NCI-H1694 treated with DMSO at 0.1 percent for 48 hours (cell line): ENCODE measurements at places on chromosomes 1 and 21.

DNA sequence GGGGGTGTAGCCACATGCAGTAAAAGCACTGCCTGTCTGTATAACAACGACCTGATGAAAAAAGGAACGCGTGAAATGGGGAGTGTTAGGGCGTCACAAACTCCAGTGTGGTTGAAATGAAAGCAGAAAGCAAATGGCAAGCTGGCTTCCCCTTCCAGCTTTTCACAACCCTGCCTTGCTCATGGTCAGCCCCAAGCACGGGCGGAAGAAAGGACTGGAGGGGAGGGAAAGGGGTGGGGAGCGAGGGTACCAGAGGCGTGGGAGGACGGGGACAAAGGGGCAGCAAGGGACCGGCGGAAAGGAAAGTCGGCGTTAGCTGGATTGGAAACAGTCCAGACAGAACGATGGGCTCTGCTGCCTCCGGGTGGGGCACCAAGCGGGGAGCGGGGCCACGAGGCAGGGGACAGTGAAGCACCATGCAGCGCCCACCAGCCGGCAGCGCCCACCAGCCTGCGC, 9.6 kb downstream of the VPS26C start:
- DNase-seq: no peak

DNA sequence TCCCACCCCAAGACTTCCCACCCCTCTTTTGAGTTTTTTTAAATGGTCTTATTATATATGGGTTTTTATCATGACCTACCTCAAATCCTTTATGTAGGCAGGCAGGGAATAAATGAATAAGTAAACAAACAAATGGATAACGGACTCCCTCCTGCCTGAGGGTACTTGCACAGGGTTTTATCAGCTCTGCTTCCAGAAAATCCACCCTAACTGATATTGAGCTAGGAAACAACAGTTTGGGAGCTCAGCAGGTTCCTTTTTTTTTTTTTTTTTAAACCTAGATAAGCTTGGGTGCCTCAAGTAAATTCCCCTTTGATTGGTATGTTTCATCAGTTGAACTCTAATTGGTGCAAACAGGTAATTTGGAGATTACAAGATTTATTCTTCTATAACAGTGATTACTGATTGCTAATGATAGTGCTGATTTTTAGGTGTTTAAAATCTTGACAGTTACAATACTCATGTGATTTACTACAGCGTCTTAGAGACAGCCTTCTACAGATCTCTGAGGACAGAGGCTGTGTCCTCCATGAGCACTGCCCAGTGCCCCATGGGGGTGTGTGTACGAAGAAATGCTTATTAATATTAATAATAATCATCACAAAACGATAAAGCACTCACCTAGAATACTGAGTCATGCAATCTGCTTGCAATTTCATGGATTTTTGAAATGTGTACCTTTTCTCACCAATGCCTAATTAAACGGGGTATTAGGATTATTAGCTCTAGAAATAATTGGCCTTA, 347.4 kb downstream of the RRAGC start:
- no peak for DNase-seq

DNA sequence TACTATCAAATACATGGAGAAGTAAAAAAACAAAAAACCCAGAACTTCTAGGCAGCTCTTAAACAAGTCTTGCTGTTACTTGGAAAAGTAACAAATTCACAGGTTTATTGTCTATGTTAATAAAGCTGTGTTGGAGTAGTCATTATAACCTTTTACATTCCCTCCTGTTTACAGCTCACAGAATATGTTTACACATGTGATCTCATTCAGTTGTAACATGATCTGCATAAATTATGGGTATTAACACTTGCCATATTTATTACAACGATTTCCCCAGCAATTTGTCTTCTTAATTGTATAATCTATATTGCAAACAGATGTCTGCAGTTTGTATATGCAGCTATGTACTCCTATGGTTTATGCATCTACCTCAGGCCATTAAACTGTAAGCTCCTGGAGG, 28.6 kb downstream of the ERG start:
- no peak for DNase-seq

DNA sequence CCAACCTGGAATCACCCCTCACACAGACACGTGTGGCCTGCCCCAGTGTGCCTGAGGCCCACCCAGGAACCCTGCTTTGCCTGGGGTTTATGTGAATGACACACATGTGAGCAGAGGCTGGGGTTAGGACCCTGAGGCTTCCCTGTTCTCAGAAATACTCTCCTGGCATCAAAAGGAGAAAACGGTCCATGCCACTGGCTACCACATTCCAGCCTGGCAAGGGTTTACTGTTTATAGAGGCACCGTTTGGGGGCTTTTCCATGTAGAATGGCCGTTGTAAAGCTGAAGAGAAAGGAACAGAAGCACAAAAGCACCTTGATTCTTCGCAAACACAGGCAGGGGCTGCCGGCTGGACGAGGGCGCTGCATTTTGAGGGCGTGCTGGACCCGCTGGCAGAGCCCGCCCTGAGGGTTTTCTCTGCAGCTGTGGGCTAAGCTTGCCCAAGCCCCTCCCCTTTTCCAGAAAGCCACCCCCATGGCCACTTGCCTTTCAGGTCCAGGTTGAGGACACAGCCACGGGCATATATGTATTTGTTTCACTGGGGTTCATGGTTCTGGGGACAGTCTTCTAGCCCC, 13.0 kb downstream of the TFF3 start:
- DNase-seq: no peak

- no peak for DNase-seq
Measured at GRCh38 chr21:45003331-45004058, 63.7 kb downstream of the SLX9 start.

- no peak for DNase-seq
Measured at GRCh38 chr1:79551321-79551720, 544.8 kb upstream of the ADGRL4 start.

DNA sequence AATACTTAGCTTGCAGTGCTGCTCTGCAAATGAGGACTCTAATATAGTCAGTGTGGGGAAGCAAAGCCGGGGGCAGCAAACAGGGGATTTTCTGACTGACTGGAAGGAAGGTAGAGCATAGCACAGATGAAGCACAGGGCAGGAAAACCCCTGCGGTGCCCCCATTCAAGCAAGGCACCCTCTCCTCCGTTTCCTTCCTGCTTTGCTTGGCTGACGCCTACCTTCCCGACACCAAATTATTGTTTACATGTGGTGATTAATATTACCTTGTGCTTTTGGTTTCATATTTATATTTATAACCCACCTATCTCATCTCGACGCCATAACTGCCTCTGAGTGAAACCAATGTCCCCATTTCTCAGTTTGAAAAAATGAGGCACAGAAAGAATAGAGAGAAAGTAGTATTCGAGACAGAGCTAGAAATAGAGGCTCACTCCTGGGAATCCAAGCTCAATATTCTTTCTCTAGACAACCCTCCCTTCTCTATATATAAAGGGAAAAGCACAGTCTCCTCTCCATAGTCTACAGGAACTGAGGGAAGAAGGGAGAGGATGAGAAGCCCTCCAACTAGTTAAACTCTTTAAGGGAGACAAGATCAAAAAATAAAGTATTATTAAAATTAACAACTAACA, 41.3 kb downstream of the PIK3C2B start:
- no peak for DNase-seq

DNA sequence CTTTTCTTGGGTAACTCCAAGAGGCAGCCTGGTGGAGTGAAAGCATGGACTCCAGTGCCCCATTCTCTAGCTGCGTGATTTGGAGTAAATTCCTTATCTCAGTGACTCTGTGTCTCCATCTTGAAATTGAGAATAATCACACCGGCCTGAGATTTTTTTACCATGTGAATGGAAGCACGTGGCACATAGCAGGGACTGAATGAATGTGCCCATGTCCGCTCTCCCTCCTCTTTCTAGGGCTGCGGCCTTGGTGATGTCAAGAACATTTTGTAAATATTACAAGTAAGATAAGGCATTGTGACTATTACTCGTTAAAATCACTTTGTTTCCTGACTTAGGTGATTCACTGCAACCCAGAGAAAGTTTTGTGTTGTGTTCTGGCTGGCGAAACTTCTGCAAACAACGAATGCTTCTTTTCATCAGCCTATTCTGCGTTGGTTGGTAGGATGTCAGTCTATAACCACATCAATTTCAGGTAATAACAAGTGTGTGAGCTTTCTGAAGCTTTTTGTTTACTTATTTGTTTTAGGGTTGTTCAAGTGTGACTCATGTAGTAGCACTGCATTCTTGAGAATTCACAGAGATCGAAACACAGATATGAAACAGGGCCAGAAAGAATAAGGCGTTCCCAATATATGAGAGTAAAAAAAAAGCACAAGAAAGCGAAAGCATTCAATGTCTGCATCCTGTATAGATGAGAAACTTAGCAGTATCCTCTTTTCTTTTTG, 135.7 kb upstream of the SLC45A1 start:
- DNase-seq: no peak

DNA sequence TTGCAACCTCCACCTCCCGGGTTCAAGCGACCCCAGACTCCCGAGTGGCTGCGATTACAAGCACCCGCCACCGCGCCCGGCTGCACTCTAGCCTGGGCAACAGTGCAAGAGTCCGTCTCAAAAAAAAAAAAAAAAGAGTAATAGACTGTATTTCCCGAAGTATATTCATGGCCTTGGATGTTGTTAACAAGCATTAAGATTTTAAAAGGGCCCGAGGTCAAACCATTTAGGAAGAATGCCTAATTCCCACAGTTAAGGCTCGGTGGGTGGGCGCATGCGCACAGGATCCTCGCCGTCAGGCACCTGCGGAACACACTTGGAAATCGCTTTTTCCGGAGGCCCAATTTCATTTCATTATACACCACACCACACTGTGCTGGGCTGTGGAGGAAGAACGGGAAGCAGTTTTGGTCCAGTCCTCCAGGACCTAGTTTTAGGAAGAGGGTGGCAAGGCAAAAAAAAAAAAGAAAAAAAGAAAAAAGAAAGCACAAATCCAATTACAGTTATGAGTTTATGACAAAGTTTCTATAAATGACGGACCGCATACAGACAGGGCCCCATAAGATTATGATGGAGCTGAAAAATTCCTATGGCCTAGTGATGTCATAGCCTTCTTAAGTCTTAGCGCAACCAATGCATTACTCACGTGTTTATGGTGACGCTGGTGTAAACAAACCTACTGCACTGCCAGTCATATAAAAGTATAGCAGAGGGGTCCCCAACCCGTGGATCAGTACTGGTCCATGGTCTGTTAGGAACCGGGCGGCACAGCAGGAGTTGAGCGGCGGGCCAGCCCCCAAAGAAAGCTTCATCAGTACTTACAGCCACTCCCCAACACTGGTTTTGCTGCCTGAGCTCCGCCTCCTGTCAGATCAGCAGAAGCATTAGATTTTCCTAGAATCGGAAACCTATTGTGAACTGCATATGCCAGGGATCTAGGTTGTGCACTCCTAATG, 38.2 kb downstream of the H3-3A start:
- DNase-seq: peak; percentile 66

GRCh38 chr1:234911787-234912186, 216.8 kb downstream of the TOMM20 start:
- no peak for DNase-seq

DNA sequence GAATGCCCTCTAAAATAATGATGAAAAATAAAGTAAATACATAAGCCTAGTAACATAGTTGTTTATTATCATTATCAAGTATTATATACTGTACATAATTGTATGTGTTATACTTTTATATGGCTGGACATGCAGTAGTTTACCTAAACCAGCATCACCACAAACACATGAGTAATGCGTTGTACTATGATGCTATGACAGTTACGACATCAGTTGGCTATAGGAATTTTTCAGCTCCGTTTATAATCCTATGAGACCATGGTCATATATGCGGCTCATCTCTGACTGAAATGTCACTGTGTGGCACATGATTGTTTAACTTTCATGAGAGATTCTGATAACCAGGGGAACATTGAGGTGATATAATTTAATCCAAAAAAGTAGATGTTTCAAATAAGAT, 352.1 kb downstream of the ST6GALNAC3 start:
- DNase-seq: no peak

DNA sequence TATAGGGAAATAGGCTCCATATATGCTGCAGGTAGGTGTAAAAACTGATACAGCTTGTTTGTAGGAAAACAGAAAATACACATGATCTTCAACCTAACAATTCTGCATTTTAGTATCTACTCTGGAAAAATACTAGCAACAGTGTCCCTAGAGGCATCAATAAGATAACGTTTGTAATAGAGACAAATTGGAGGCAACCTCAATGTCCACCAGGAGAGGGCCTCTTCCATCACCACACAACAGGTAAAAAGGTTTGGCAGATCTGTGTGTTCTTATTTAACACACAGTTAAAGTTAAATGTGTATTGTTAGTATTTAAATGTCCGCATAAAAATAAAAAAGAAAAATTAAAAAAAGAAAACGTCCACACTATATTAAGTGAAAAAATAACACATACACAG, 5.4 kb downstream of the EIF2D start:
- peak; percentile 47 for DNase-seq

- no peak for DNase-seq
Measured at GRCh38 chr1:64579767-64580166, 109.8 kb downstream of the CACHD1 start.

- DNase-seq: peak; percentile 3
Measured at GRCh38 chr1:119968068-119968492, 71.8 kb upstream of the ADAM30 start.

DNA sequence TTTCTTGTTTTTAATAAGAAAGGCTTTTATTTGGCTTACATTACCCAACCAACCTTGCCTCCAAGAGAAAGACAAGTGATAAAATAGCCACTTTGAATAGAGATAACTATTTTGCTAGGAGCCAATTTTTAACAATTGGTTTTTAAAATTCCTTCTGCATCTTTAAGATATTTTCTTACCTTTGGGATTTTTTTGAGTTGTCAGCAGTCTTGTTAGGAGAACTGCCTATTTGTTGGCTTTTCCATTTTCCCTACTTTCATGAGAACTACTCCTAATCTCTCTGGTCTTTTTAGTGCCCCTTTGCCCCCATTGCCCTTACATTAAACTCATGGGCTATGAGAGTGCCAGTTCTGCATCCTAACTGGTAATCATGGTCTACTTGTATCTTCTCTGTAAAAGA, 38.1 kb upstream of the EPS15 start:
- no peak for DNase-seq

DNA sequence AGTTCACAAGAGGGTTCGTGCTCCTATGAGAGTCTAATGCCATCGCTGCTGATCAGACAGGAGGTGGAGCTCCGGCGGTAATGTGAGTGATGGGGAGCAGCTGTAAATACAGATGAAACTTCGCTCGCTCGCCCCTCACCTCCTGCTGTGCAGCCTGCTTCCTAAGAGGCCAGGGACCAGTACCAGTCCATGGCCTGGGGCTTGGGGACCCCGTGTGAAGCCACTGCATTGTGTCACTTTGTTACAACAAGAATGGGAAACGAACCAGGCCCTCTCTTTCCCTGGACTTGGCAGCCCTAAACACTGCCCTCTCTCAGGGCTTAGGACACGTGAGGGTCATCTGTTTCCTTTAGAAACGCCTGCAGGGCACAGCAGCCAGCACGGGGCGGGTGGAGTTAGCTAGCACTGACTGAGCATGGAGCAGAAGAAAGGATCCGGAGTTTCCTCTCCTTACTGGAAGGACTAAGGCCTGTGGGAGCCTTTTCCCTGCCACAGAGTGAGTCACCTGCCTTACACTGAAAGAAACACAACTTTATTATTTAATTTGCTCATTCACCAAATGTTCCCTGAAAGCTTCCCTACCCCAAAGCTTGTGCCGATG, 185.2 kb upstream of the TMEM51 start:
- no peak for DNase-seq

GRCh38 chr1:221182791-221183533, 303.7 kb downstream of the HLX start:
- DNase-seq: no peak
